ENCODE measurements at places on chromosomes 16 and 17. TPM values are rescaled to one million over a fixed set of nuclear protein-coding genes. Genes with fewer than 3 reads are reported as not detected.

The SNAI3 gene
- 2.0 TPM for total RNA-seq

The KRT27 gene
- total RNA-seq = not detected

DNA sequence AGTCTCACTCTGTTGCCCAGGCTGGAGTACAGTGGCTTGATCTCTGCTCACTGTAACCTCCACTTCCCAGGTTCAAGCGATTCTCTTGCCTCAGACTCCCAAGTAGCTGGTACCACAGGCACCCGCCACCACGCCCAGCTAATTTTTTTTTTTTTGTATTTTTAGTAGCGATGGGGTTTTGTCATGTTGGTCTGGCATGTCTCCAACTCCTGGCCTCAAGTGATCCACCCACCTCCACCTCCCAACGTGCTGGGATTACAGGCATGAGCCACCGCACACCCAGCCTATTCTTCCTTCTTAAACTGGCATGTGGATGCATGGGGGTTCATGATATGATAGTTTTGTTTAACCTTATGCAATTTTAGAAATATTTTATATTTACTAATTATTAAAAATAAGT, 39.4 kb upstream of the VWA3A start:
- H3K4me1 ChIP-seq = peaks cover 21% of the 10 kb centered on the region
- no peak for DNase-seq
- H3K36me3 ChIP-seq = peaks cover 7% of the 10 kb centered on the region
- no peak overlapping the region for H3K27ac ChIP-seq
- H3K27me3 ChIP-seq = no peaks in the 10 kb centered on the region

The CCL14 gene
- not detected for total RNA-seq

- H3K27me3 ChIP-seq = no peaks in the 10 kb centered on the region
- DNase-seq = no peak
- peak overlapping the region; percentile 75 for H3K4me3 ChIP-seq
- peaks cover 8% of the 10 kb centered on the region for H3K36me3 ChIP-seq
- peaks cover 26% of the 10 kb centered on the region for H3K4me1 ChIP-seq
These were observed 16.1 kb upstream of the C17orf78 start for GRCh38 chr17:37359682-37360188.
